Testis (tissue), 5 donors: ENCODE measurements at places on chromosomes 7 and 10. TPM values are rescaled to one million over a fixed set of nuclear protein-coding genes. Genes with fewer than 3 reads are reported as not detected.

Gene VAX1
- 0.71 TPM for total RNA-seq

Gene UCMA
- 0.43 TPM for total RNA-seq

Gene OR6V1
- not detected for total RNA-seq

Gene LRRC18
- total RNA-seq = 7.8 TPM

Gene CDC14C
- total RNA-seq = 4.7 TPM

Gene GPR37
- 65.4 TPM for total RNA-seq

Gene REEP3
- total RNA-seq = 20.3 TPM

Gene MBL2
- 0.12 TPM for total RNA-seq

Gene UPP1
- total RNA-seq = 17.2 TPM

Gene SPDYE2B
- total RNA-seq = 1.4 TPM

Gene TMEM229A
- 58.8 TPM for total RNA-seq

Gene RALA
- 15.9 TPM for total RNA-seq

Gene GIMAP8
- total RNA-seq = 3.8 TPM

Gene EEF1AKMT2
- total RNA-seq = 25.8 TPM

Gene LIPA
- 13.9 TPM for total RNA-seq

Gene DLX6
- 7.3 TPM for total RNA-seq

Gene FAM237B
- not detected for total RNA-seq

Gene UBTD1
- 143 TPM for total RNA-seq

Gene PKD2L1
- 1.6 TPM for total RNA-seq
